M059J (cell line): ENCODE measurements at places on chromosomes 3 and 15.

- no peak for DNase-seq
Measured at GRCh38 chr15:31435912-31436628, 109.4 kb downstream of the KLF13 start.

GRCh38 chr3:190108804-190109203 is 11.9 kb downstream of the P3H2 start:
- DNase-seq = no peak

DNA sequence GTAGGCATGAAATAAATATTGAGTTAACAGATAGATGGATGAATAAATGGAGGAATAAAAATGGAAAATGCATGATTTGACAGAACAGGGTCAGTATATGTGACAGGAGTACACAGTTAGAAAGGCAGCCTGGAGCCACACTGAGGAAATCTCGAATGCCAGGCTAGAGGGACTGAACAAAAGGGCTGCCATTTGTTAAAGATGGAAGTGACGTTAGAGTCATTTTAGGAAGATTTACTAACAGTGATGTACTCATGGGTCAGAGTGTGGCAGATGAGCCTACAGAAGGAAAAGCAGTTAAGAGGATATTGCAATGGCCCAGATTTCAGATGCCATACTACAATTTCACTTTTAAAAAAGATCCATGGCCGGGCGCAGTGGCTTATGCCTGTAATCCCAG is 7.4 kb upstream of the TMPRSS7 start:
- DNase-seq = no peak

DNA sequence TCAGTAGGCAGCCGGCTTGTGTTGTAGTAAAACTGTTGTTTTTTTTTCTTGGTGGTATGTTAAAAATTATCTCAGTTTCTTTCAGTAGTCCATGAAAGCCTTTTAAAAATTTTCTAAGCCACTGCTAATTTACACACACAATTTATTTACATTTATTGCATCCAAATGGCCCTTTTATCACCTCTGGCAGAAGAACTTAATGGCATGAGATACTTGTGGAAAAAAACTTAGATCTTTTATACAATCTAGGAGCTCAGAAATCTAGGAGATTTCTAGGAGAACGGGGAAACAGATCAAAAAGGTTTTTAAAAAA is 1.4 kb downstream of the PPP2R3A start:
- DNase-seq = no peak

- peak; percentile 85 for DNase-seq
Measured at GRCh38 chr3:42651248-42652091, 2.0 kb upstream of the ZBTB47 start.
